ENCODE measurements at places on chromosomes 1 and 21.

DNA sequence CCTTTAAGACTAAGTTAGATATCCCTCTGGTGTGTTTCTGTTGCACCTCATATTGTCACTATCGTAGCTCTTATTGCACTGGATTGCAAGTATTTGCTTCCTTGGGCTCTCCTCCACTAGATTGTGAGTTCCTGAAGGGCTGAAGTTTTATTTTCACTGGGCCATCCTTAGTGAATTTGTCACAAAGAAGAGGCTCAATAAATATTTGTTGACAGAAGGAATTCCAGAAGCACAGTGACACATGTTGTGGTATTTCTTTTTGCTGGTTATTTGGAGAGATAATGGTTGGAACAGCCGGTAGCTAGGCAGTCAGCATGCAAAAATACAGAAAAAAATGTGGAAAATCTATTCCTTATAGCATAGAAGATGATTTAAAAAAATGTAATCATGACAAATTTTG, 129.9 kb upstream of the ZRANB2 start:
- no peak for DNase-seq

DNA sequence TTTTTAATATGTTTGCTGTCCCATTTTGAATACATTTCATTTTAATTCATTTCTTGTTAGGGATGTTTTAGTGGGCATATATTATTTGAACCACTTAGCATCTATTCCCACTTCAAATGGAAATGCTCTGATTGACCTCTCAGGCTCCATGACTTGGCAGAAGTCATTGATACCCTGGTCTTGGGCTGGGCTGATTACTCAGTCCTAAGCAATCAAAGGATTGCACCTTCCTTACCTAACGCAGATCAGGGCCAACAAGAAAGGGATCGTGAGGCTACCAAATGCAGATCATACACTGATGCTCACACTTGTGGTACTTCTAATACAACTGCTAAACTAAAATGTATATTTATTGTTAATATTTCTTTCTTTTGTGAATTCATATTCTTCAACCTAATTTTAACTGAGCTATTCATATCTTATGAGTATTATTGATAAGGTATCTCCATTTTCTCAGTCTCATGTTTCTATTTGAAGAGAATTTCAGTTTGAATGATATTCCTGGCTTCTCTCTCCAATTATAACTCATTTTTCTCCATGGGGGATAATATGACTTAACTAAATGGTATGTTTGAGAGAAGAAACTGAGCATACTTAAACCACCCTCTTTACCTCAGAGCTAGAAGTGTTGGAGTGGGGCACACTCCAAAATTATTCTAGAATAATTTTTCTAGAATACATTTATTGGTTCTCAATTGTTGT, 615.5 kb upstream of the ADAMTS5 start:
- no peak for DNase-seq

- no peak for DNase-seq
Observed at GRCh38 chr1:147516157-147516917, 25.0 kb upstream of the BCL9 start.

- no peak for DNase-seq
Observed at GRCh38 chr1:3069491-3070308, 697 bp downstream of the PRDM16 start.

- DNase-seq, result no peak
Observed at GRCh38 chr1:152107031-152107983, 7.9 kb downstream of the TCHH start.

- DNase-seq, result peak; percentile 62
Observed at GRCh38 chr1:201254625-201255478, 28.5 kb upstream of the PKP1 start.

DNA sequence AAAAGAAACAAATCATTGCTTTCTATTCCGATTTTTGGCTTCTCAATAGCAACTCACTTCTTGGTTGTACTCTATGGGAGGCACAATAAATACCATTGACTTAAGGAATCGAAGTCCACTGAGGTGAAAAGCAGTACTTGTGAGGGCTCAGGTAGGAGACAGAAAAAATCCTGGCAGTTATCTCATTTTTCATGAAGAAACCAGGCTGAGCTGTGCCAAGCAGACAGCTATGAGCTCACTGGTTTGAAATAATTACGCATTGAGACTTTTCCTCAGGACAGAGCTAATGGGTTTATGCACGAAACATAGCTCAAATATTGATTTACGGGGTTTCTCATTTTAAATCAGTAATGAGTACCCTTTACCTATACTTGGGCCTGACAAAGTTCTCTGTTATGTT, 18.5 kb downstream of the COLGALT2 start:
- DNase-seq, result no peak

DNA sequence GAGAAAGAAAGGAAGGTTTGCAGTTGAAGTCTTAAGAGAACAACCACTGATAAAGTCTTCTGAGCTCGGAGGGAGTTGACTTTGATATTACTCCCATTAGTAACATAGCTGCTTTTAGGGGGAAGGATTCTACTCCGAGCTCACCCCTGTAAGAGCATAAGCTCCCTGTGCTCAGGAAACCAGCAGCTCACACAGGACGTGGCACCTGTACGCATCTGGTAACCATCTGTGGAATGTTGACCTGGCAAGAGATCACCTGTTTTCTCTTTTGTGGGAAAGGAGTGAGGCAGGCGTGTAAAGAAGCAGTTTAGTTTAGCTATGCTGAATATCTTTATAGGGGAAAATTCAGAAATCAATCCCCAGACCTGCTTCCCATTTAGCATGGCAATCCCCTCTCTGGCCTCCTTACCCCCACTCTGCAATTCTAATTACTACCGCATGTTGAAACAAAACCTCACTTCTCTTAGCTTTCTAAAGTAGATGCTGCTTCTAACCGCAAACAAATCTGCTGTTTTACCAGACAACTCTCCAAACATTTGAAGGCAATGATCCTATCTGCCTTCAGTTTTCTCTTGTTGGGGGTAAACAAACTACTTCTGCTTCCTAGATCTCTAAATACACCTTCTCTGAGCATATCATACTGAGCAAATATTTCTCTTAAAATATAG, 121.8 kb upstream of the KCNK1 start:
- DNase-seq, result no peak

GRCh38 chr21:25647647-25648046, 8.6 kb downstream of the JAM2 start:
- DNase-seq, result no peak

DNA sequence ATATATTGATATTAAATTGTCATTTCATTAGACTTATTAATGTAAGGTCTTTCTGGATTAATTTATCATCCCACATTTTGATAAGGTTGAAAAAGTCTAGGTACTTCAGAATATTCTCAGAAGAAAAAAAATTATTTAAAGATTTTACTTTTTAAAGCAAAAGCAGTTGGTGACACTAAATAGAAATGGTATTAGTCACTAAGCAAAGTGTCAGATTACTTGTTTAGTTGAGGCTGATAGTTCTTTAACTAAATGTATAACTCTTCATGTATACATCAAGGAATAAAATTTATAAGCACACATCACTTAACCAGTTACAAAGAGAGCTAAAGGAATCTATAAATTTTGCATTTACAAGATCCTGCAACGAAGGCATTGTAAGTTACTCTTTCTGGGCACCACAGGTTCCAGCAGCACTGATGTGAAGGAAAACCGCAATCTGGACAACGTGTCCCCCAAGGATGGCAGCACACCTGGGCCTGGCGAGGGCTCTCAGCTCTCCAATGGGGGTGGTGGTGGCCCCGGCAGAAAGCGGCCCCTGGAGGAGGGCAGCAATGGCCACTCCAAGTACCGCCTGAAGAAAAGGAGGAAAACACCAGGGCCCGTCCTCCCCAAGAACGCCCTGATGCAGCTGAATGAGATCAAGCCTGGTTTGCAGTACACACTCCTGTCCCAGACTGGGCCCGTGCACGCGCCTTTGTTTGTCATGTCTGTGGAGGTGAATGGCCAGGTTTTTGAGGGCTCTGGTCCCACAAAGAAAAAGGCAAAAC, 101.1 kb downstream of the ADARB1 start:
- DNase-seq, result no peak

DNA sequence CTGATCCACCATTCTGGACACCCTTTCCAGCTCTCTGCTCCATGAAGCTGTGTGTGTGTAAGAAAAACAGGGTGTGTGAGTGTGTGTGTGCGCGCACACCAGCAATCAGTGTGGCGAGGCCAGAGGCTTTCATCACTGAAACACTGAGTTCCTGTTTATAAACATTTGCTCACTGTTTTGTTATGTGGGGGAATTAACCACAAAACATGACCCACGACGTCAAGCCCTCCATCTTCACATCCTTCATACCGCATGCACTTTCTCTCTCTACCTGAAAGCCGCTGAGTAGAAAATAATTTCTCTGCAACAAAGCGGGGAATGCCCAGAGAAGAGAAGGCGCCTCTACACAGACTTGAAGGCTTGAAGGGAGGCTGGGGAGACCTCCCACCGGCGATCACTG, 148.9 kb upstream of the IRF2BP2 start:
- DNase-seq, result no peak

DNA sequence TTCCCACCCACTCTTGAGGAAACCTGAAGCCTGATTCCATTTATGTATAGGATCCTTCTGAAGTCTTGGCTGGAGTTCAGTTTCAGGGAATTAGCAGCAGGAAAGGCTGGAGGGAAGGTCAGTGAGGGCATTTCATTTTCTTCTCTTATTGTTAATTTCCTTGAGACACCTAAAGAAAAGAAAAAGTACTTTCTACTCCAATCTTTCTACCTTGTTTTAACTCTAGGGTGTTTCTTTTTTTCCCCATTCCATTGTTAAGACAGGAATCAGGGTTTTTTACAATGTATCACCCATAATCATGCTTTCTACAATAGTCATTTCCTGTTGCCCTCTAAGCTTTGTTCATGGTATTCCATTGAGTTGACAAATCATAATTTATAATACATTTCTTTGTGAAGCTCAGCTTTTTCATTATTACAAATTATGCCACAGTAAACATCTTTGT, 27.4 kb downstream of the SNRPE start:
- DNase-seq, result no peak

DNA sequence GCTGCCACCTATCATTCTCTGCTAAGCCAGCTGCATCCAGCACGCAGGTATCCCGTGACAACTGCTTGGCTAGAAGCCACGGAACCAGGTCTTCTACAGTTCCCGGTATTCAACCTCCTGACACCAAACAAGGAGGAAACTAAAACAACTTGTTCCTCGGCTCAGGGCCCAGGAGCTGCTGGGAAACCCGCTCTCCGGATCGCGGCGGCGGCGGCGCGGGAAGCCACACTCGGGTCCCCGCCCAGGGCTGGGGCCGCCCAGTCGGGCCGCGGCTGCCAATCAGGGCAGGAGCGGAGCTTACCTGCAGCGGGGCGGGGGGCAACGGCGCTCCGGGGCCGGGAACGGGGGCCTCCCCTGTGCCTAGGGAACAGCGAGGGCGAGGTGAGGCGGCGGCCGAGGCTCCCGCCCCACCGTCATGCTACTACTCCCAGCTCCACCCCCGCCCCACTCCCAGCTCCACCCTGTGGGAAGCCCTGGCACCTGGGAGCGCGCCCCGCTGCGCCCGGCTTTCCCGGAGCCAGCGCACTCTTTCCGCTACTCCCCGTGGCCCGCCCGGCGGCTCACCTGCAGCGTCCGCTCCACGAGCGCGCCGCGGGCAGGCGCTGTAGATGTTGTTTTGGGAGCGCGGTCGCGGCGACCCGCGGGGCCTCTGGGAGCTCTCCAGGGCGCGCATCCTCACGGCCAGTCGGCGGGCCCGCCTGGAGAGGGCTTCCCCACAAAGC, 12.1 kb downstream of the IL24 start:
- DNase-seq, result no peak

- DNase-seq, result no peak
Observed at GRCh38 chr21:20999659-21000058, 1.4 kb downstream of the NCAM2 start.

Measured in activated CD4-positive, alpha-beta T cell treated with anti-CD3 and anti-CD28 coated beads for 24 hours (primary cell).